Right lobe of liver (tissue), 6 donors: ENCODE measurements at places on chromosomes 11 and 22.
A peak's percentile ranks its signal among the peaks of the same experiment; 100 is the strongest.

DNA sequence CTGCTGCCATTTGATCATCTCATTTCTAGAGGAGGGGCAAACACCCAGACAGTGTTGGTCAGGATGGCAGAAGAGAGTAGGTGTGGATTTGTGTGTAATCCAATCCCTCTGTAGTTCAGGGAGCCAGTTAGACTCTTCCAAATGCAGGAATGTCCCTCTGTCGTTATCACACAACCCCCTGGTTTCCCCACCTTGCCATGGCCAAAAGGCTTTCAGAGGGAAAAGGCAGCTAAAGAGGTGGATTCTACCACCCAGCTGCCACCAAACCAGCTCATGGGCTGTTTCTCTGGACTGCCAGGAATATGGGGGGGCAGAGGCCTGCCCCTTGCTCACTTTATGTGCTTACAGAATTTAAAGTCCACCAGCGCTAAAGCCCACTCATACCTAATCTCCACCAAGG is 18.1 kb downstream of the TSKU start:
- no peak for DNase-seq

DNA sequence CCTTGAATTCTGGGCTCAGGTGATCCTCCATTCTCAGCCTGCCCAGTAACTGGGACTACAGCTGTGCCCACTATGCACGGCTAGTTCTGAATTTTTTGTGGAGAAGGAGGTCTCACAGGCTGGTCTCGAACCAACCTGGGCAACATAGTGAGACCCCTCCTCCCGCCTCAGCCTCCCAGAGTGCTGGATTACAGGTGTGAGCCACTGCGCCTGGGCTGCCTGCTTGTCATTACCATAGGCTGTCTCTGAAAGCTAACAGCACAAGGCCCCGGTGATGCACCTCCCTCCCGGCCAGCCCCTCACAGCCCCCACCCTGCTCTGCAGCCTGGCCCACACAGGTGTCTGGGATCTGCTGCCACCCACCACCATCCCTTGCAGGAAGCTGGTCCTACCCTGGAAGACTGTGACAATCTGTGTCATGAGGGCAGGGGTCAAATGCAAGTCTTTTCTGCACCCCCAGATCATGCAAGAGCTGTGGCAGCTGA is 82.4 kb downstream of the DGCR2 start:
- DNase-seq: peak; percentile 34

GRCh38 chr11:33665350-33666106 is 35.1 kb downstream of the C11orf91 start:
- DNase-seq: no peak

DNA sequence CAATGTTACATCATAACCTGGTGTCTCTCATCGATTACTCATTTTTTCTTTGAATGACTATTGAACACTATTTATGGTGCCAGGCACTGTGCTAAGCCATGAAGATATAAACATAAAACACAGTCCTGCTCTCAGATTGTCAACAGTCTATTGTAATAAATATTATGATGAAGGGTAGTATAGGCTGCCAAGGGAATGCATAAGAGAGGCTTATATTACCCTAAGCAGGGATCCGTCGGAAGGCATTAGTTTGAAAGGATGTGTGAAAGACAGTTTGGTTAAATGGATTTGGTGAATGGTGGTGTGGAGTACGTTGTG is 7.2 kb upstream of the CCDC90B start:
- DNase-seq: no peak

DNA sequence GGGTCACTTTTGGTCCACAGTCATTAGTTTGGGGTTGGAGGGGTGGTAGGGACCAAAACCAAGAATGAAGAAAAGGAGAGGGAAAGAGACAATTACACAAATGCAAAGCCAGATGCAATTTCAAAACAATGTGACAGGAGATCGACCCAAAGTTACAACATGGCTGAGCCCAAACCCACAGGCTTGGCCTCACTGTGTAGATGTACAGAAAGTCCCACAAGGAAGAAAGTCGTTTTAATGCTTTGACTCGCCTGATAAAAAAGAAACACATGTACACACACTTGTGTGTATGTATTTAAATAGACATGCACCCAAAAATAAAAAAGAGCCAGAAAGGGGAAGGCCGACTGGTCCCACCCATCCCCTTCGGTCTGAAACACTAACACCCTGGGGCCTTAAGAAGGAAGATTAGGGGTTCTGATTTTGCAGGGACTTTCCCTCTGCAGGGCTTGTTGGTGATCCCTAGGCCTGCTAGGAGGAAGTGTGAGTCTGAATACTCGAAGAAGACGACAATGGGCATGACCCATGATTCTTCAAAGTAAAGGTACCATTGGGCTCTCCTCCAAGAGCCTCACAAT is 104.1 kb downstream of the ETS1 start:
- no peak for DNase-seq

DNA sequence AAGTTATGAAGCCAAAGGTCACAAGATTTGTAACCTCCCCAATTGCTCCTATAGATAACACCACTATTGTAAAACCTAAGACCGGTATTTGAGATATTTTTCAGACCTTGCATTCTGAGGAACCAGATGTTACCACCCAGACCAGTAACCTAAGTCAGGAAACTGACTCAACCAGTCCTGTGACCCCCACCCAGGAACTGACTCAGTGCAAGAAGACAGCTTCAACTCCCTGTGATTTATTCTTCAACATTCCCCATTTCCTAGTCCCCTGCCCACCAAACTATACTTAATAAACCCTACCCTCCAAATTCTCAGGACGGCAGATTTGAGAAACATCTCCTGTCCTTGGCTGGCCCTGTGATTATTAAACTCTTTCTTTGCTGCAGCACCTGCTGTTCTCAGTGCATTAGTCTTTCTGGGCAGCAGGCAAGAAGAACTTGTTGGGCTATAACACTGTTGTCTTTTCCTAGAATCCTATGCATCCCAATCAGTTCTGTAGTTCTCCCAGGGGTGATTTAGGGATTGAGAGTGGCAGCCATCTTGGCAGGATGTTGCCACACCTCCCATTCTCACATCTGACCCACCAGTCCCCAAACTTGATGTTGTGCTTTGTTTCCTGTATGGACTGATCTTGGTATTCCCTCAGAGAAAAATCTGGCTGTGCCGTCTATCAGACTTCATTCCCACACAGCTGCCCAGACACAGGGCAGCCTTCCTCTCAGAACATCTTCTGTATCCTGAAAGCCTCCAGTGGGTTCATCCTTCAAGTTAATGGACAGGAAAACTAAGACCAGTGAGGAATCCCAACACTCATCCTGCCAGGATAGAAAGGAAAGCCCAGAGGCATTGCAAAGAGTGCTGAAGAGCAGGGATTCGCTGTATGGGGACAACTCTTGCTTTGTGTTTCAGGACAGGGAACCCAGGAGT is 104.0 kb downstream of the PDE2A start:
- DNase-seq: no peak

DNA sequence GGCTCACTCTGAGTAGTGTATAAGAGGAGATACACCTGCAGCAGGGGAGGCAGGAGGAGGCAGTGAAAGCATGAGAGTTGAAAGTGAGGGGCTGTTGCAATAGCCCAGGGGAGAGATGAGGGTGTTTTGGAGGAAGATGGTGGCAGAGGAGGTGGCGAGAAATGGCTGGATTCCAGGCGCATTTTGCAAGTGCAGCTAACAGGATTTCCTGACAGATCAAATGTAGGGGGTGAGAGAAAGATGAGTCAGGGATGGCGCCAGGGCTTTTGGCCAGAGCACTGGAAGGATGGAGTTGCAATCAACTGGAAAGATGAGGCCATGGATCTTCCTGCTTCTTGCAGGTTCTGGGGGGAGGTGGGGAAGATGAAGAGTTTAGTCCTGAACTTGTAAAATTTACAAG is 16.8 kb upstream of the TSPAN18 start:
- DNase-seq: no peak

- no peak for DNase-seq
Measured at GRCh38 chr11:66692446-66692845, 14.8 kb upstream of the RBM4B start.

- DNase-seq: no peak
Measured at GRCh38 chr11:64103277-64103985, 62.5 kb downstream of the MACROD1 start.

DNA sequence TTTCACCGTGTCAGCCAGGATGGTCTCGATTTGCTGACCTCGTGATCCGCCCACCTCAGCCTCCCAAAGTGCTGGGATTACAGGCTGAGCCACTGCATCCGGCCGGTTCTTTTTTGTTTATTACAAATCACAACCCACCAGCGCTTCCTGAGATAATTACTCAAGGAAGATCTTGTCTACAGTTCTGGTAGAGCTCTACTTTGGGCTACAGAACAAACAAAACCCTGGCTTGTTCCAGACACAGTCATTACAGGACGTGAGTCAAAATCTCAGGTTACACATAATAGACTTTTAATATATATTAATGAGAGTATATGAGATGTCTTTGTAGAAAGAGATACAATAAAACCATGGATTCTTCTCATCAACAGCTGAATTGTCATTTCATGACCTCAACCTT is 42.8 kb upstream of the NUP50 start:
- no peak for DNase-seq

DNA sequence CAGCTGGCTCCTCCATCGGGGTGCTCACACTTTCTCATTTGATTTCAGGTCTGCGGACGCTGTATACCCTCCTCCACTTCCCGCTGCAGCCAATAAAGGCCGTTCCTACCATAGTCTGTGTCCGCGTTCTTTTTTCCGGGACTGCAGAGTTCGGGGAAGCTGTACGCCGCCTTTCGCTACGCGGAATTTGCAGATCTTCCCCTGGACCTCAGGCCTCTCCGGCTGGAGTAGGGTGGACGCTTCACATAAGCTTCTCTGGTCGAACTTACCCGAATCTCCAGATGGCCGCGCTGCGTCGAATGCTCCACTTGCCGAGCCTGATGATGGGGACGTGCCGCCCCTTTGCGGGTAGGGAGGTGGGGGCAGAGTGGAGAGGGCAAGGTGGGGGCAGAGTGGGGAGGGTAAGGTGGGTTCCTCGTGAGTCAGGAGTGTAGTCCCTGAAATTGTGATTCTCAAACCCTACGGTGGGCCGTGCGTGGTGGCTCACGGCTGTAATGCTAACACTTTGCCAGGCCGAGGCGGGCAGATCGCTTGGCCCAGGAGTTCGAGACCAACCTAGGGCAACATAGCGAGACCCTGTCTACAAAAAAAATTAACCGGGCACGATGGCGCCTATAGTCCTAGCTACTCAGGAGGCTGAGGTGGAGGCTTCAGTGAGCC is 617 bp downstream of the CSKMT start:
- DNase-seq: peak; percentile 73

- no peak for DNase-seq
Measured at GRCh38 chr11:74686792-74687191, 44.4 kb downstream of the CHRDL2 start.

GRCh38 chr11:19191530-19192169 is 10.1 kb downstream of the CSRP3 start:
- peak; percentile 68 for DNase-seq

DNA sequence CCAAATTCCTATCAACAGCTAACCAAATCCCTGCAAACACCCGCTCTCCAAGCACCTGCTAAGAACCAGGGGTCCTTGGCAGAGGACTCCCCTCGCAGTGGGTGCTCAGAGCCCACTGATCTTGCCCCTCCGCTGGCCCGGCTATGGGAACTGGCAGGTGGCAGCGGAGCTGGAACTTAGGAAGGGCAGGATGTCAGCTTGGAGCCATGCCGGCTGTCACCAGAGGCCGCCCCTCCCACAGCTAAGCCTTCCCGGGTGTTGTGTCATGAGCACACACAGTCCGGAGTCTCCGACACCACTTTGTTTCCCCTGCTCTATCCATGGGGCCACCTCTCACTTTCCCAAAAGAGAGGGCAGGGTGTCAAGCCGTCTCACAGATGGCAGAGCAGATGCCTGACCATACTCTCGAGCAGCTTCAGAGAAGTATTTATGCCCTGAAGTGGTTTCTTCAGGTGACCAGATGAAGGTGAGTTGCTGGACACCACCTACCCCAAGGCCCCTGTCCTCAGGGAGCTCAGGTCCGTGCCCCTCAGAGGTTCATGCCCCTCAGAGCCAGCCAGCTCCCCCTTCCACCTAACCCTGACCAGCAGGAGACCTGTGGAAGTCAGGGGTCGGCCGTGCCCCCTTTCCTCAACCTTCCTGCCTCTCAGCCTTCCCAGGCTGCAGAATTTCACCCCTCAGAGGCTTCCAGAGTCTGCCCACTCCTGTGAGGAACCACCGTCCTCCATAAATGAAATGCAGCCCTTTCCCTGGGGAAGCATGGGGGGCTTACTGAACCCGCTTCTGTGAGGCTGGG is 545.7 kb upstream of the B3GAT1 start:
- DNase-seq: no peak

DNA sequence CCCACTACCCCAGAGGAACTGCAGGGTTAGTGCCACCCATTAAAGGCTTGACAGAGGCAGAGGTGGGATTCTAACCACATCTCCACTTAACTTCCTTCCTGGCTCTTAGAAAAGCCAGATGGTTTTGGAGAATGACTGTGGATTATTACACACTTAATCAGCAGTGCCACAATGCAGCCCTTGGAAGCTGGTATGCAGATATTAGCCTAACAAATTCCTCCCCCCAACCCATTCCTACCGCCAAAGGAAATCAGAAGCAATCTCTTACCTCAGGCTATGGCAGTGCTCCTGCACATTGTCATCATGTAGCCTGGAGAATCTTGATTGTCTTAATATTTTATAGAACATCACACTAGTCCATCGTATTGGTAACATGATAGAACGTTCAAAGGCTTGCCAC is 23.2 kb upstream of the NRGN start:
- DNase-seq: no peak

GRCh38 chr11:112361396-112361795 is 100.7 kb upstream of the PLET1 start:
- no peak for DNase-seq

- DNase-seq: no peak
Measured at GRCh38 chr11:77524539-77524938, 50.6 kb upstream of the PAK1 start.

DNA sequence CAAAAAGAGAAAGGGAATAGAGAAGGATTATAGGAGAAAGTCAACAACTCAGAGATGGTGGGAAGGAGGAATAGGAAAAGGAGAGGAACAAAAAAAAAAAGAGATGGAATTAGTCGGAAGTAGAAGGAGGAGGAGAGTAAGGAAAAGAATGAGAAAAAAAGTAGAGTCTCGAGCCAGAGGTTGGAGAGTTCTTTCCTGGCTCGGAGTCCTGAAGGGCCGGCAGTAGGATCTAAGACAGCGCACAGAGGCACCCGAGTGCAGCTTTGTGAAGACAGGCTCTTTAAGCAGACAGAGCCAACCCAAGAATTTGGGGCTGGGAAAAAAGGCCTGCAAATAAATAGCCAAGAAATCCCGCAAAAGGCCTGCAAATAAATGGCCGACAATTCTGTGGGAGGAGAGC is 170.4 kb upstream of the CCDC90B start:
- DNase-seq: no peak

DNA sequence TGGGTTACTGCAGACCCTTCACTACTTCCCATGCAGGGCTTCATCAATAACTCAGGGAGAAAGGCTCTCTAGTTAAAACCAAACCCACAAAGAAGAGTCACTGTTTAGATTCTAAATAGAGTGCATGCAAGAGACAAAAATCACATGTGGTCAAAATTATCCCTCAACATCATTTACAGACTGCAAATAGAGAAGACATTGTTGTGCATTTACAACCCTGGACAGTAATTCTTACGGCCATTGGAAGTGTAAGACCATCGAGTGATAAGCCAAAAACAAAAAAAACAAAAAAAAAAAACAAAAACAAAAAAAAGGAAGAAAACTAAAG is 93.4 kb downstream of the RASSF10 start:
- DNase-seq: no peak
